Activated CD8-positive, alpha-beta T cell treated with anti-CD3 and anti-CD28 coated beads for 36 hours (primary cell): ENCODE measurements at places on chromosomes 7 and 10.

DNA sequence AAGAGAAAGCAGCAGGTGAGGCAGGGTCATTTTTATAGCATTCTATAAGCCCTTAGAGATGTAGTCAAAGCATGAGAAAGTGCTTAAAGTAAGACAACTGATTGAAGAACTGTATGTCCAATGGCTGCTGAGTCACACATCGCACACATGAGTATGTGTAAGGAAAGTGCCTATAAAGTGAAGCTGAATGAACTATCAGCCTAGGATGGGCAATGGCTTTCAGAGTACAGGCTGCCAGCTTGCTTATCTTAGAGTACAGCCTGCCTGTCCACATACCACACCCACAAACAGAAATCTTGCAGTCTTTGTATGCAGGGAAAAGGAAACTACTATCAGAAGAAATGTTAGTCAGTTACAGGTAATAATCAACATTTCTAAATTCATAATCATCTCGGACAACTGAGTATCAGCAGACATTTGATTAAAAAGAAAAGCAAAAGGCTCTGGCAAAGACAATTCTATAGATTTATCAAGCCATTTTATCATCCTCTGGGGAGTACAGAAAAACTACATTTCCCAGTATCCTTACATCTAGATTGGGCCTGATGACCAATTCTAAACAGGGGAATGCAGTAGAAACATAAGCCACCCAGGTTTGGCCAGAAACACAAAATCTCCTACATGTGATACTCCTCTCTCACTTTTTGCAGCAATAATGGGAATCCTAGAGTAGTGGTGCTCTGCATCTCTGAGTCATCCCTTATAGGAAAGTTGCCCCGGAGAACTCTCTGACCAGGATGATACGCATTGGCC lies 16.2 kb upstream of the EPHB6 start:
- DNase-seq: no peak
- no peak overlapping the region for H3K27ac ChIP-seq
- no peaks in the 10 kb centered on the region for H3K36me3 ChIP-seq
- H3K4me1 ChIP-seq: peaks cover 7% of the 10 kb centered on the region
- H3K4me3 ChIP-seq: no peak overlapping the region
- no peaks in the 10 kb centered on the region for H3K27me3 ChIP-seq

- H3K36me3 ChIP-seq: no peaks in the 10 kb centered on the region
- no peak overlapping the region for H3K27ac ChIP-seq
- peaks cover 11% of the 10 kb centered on the region for H3K27me3 ChIP-seq
- H3K4me1 ChIP-seq: no peaks in the 10 kb centered on the region
Observed at GRCh38 chr10:29328983-29329382, 40.1 kb downstream of the LYZL1 start.

- H3K4me1 ChIP-seq: no peaks in the 10 kb centered on the region
- H3K4me3 ChIP-seq: no peak overlapping the region
- H3K27ac ChIP-seq: no peak overlapping the region
- H3K36me3 ChIP-seq: no peaks in the 10 kb centered on the region
- DNase-seq: no peak
Observed at GRCh38 chr7:146002431-146003078, 114.0 kb upstream of the CNTNAP2 start.

GRCh38 chr10:122190176-122190943 lies 80.7 kb upstream of the BTBD16 start:
- no peaks in the 10 kb centered on the region for H3K4me1 ChIP-seq
- H3K27me3 ChIP-seq: no peaks in the 10 kb centered on the region
- H3K36me3 ChIP-seq: no peaks in the 10 kb centered on the region
- no peak overlapping the region for H3K27ac ChIP-seq
- no peak for DNase-seq
- no peak overlapping the region for H3K4me3 ChIP-seq

GRCh38 chr10:97307866-97308780 lies 10.9 kb upstream of the FRAT1 start:
- no peak overlapping the region for H3K4me3 ChIP-seq
- no peak overlapping the region for H3K27ac ChIP-seq
- DNase-seq: no peak
- H3K27me3 ChIP-seq: no peaks in the 10 kb centered on the region

DNA sequence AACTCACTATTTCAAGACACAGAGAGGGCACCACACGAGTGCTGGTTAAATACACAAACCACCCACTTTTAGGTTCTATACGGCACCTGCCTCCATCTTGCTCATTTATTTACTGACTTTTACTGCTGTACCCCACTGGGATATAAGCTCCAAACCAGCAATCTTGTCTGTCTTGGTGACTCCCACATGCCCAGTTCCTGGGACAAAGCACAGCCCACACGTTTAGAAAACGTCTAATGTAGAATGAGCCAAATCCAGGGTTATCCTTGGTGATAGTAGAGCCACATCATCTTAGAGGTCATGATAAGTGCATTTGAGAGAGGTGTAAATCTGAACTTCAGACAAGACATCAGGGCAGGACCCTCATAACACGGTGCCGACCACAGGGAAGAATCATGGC lies 73.5 kb downstream of the NUDCD3 start:
- H3K36me3 ChIP-seq: peaks cover 41% of the 10 kb centered on the region
- peaks cover 27% of the 10 kb centered on the region for H3K4me1 ChIP-seq
- no peak overlapping the region for H3K27ac ChIP-seq
- no peak for DNase-seq

DNA sequence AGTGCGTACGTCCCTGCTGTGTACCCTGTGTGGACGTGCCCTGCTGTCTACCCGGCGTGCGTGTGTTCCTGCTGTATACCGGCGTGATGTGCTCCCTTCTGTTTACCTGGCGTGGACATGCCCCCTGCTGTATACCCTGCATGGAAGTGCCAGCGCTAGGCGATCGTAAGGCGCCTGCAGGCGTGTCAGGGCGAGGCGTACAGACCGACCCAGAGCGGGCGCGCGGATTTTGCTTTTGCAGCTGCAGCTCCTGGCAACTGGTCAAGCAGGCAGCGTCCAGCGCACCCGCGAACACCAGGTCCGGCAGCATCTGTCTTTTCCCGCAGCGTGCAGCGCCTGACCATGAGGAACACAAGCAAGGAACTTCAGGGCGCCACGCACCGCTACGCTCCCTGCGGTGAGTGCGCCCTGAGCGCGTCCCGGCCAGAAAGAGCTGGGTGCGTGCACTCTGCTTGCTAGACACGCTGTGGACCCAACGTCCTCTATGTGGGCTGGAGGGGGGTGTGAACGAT lies 680 bp downstream of the C7orf57 start:
- peak overlapping the region; percentile 69 for H3K4me3 ChIP-seq
- no peak overlapping the region for H3K27ac ChIP-seq
- peak; percentile 12 for DNase-seq
- no peaks in the 10 kb centered on the region for H3K36me3 ChIP-seq
- peaks cover 26% of the 10 kb centered on the region for H3K27me3 ChIP-seq

GRCh38 chr7:73308074-73308664 lies 457 bp downstream of the NSUN5 start:
- H3K4me3 ChIP-seq: peak overlapping the region; percentile 89
- peaks cover 26% of the 10 kb centered on the region for H3K4me1 ChIP-seq
- no peak for DNase-seq
- no peaks in the 10 kb centered on the region for H3K27me3 ChIP-seq
- peaks cover 34% of the 10 kb centered on the region for H3K36me3 ChIP-seq

DNA sequence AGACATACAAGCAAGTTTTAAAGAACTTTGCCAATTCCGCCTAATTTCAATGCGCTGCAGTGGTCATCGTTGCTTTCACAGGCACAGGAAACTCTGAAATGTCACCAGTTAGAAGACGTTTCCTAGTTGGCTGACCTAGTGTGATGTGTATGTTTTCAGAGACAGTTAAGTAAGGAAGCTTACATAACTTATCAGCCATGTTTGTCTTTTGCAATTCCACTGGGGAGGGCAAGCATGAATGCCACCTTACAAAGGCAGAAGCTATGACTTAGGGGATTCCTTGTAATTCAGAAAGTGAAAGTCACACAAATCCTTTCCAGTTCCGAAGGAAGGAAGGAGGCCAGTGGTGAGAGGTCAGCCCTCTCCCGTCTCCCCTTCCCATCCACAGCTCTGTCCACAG lies 15.0 kb upstream of the NPS start:
- no peak overlapping the region for H3K27ac ChIP-seq
- H3K27me3 ChIP-seq: peaks cover 3% of the 10 kb centered on the region
- H3K36me3 ChIP-seq: no peaks in the 10 kb centered on the region
- H3K4me1 ChIP-seq: no peaks in the 10 kb centered on the region
- no peak for DNase-seq

- H3K36me3 ChIP-seq: no peaks in the 10 kb centered on the region
- H3K4me1 ChIP-seq: no peaks in the 10 kb centered on the region
- peaks cover 10% of the 10 kb centered on the region for H3K27me3 ChIP-seq
- no peak overlapping the region for H3K4me3 ChIP-seq
Observed at GRCh38 chr10:84077768-84078167, 61.5 kb upstream of the GHITM start.

DNA sequence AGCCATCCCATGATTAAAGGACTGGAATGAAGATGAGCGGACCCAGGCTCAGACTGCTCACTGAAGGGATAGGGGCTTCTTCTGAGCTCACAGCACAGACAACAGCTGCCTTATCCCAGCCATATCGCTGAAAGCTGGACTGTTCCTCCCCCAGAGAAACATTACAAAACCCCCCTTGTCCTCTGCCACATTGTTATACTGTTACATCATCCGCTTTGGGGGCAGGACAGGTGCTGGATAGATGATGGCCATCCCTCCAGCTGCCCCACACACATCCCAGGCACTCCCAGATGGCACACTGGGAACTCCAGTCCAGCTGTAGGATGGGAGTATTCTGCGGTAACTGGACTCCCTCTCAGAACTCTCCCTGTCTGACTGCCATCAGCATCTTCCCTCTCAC lies 58.7 kb upstream of the BTRC start:
- H3K36me3 ChIP-seq: no peaks in the 10 kb centered on the region
- DNase-seq: no peak
- peaks cover 52% of the 10 kb centered on the region for H3K27me3 ChIP-seq
- no peak overlapping the region for H3K4me3 ChIP-seq
- peaks cover 8% of the 10 kb centered on the region for H3K4me1 ChIP-seq
